ENCODE measurements at places on chromosomes 12 and 14. TPM values are rescaled to one million over a fixed set of nuclear protein-coding genes. Genes with fewer than 3 reads are reported as not detected.

The PMCH gene
- not detected for total RNA-seq

The KLHL33 gene
- total RNA-seq: not detected

The AICDA gene
- total RNA-seq: 0.48 TPM

The OR11H12 gene
- total RNA-seq: not detected

The KCNK10 gene
- not detected for total RNA-seq

The HOXC12 gene
- total RNA-seq: not detected

Data from tracheal epithelial cell (primary cell).